ENCODE measurements at places on chromosomes 16 and 17.

DNA sequence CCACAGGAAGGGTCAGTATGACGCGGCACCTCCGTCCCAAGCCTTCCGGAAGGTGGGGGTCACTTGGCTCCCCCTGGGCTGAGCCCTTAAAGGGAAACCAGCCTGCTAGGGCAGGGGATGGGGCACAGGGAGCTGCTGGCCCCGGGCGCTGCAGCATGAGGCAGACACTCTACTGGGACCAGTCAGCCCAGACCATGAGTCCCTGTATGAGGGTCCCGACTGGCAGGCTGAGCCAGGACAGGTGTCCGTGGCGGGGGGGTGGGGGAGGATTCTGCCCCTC lies 43.4 kb upstream of the ZC3H18 start:
- no peak for DNase-seq

DNA sequence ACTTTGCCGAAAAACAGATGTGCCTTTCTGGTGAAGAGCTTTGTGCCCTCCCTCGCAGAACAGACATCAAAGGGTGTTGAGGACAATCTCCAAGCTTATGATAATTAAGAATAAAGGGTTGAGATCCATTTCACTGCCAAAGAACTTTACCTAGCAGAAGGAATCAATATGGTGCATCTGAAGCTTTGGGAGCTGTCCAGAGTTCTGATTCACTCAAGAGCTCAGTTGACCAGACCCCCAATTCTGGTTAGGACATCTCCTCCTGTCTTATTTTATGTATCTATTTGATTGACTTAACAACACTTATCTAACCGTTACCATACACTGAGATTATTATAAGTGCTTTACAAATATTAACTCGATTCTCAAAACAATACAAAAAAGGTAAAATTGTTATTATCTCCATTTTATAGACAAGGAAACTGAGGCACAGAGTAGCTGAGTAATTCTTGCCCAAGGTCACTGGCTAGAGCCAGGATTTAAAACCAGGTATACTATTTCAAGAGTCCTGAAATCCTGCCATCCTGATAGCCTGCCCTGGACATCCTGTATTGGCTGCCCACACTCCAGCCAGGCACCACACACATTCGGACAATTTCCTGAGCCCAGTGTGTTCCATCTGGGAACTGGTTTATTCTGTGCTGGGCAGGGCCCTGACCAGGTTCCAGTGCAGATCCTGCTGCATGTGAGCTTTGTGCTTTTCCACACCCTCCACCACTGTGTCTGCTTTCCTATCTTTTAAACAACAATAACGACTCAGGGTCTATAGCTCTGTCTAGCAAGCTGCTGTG lies 29.8 kb downstream of the PITPNM3 start:
- no peak for DNase-seq

- no peak for DNase-seq
Observed at GRCh38 chr16:52546291-52547003, 496 bp downstream of the TOX3 start.

GRCh38 chr17:72622661-72623433 lies 469.6 kb downstream of the SLC39A11 start:
- DNase-seq = no peak

GRCh38 chr17:75752802-75753513 lies 12.0 kb downstream of the GALK1 start:
- DNase-seq = no peak

DNA sequence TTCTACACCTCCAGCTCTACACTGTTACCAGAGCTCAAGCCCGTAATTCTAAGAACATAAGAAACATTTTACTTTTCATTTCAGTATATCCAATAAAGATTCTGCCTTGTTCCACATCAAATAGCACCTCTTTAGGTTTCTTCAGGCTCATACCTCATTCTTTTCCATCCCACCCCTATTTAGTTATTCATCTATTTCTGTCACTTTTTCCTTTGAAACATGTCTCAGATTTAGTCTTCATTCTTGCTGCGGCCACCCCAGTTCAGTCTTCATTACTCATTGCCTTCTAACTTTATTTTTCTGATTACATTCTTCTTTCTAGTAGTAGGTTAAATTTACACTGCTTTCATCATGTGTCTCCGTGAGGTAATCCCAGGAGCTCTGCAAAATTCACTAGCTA lies 33.5 kb downstream of the PPM1E start:
- DNase-seq = no peak

DNA sequence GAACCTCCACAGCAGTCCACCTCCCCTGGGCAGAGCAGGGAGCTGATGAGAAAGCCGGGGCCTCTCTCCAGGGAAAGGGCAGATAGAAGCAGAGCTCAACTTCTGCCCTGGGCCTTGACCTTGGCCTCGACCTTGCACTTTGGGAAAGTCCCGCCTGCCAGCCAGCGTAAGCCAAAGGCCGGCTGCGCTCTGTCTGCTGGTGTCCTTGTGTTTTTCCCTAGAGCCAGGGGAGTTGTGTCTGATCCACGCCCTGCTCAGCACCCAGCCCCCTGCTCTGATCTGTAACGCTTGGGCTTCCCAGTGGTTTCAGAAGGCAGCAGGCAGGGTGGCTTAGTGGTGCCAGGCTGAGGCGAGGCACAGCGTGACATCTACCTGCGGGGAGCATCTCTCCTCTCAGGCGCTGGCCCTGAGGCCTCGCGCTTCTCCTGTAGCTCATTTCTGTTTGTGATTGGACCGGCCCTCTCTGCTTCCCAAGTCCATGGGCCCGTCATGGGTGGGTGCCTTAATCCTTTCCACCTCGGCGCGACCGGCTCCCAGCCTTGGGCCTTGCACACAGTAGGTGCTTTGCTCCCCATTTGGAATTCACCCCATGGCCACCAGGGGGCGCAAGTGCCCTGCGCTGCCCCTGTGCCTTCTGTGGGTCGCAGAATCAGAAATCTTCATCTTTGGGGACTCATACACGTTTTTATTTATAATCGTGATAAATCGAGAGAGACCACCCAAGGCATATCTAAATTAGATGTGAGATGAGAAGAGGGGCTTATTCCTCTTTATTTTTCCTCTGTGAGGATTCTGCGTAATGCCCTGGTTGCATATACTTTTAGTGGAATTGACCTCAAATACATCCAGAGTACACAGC lies 24.2 kb downstream of the SGSH start:
- DNase-seq = no peak

DNA sequence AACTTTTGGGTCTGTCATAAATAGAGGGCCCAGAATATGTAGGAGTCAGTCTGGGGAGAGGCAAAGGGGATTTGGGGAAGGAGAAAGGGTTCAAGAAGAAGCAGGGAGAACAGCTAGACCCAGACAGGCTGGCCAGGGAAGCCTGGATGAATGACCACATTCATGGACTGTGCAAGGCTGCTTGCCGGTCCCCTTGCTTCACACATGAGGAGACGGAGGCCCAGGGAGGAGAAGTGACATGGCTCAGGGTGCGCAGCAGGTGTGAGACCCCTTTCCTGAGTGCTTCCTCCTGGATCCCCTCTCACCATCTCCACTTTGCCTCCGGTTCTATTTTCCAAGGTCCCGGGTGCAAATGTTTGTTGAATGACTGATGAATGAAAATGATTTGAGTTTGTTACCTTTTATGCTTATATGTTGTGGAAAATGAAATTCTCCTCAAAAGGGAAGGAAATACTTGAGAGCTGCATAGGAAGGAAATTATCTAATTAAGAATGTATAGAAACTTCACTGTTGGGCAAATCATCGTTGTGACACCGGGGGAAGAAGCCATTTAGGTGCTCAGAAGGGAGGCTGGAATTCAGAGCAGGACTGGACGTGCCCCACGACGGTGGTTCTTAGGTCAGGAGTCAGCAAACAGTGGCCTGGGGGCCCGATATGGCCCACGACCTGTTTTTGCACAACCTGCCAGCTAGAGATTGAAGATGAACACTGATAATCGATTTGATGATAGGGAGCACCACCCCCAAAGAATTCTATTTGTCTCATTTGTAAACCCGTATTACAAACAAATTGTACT lies 559 bp downstream of the ITGAM start:
- no peak for DNase-seq

DNA sequence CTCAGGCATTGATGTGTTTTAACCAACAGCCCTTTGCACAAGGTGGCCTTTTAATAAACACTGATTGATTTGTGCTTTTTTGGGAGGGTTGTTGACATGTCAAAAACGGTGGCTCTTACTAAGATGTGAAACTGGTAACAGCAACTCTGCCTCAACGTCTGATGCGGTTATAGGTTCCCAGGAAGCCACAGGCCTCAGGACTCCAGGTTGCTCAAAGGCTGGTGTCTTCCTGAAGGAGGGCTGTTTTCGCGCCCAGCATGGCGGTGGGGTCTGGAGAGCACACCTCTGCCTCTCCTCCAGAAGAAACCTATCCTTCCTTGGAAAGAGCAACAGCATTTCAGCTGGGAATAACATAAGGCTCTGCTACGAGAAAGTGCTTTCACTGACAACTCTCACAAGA lies 187.5 kb downstream of the IRF8 start:
- no peak for DNase-seq

- DNase-seq = no peak
Observed at GRCh38 chr16:4200781-4201137, 41.1 kb downstream of the SRL start.

- no peak for DNase-seq
Observed at GRCh38 chr17:73947281-73947965, 256.1 kb upstream of the RPL38 start.

- DNase-seq = no peak
Observed at GRCh38 chr17:6870841-6871240, 39.3 kb upstream of the TEKT1 start.

DNA sequence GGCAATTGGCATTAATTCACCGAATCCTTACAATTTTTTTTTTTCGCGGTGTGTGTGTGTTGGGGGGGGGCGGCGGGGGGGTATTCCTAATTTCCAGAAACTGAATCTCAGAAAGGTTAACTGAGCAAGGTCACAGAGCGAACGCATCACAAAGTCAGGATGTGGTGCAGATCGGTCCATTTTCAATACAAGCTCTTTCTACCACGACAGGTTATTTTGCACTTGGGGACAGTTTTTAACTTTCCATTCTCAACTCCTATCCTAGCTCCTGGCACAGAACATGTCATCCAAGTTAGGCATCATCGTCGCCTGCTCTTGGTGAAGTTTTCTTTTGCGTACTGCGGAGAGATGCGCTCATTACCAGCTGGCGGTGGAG lies 15.4 kb upstream of the ERN1 start:
- DNase-seq = no peak

DNA sequence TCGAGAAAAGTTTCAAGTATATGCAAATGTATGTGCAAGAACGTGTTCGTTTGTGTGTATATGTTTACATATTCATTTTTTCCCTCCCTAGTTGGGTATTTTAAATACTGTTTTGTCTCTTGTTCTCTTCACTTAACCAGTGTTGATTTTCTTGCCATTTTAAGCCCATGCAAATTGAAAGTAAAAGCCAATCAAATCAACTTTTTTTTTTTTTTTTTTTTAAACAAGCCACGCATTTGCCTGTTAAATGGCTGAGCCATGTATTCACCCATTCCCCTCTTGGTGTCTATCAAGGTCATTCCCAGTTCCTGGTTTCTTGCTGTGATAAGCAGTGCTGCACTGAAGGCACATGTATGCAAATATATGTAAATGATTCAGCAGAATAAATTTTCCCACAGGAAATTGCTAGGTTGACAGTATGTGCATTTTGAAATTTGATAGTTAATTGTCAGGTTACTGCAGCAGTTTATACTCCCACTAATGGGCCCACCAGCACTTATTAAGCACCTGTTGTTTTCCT lies 12.2 kb downstream of the ABCC1 start:
- DNase-seq = no peak

GRCh38 chr16:83847371-83848225 lies 39.8 kb downstream of the HSBP1 start:
- DNase-seq = no peak

- DNase-seq = no peak
Observed at GRCh38 chr17:17675925-17676534, 5.2 kb upstream of the RAI1 start.

GRCh38 chr16:87966685-87967185 lies 15.5 kb downstream of the BANP start:
- DNase-seq = no peak

DNA sequence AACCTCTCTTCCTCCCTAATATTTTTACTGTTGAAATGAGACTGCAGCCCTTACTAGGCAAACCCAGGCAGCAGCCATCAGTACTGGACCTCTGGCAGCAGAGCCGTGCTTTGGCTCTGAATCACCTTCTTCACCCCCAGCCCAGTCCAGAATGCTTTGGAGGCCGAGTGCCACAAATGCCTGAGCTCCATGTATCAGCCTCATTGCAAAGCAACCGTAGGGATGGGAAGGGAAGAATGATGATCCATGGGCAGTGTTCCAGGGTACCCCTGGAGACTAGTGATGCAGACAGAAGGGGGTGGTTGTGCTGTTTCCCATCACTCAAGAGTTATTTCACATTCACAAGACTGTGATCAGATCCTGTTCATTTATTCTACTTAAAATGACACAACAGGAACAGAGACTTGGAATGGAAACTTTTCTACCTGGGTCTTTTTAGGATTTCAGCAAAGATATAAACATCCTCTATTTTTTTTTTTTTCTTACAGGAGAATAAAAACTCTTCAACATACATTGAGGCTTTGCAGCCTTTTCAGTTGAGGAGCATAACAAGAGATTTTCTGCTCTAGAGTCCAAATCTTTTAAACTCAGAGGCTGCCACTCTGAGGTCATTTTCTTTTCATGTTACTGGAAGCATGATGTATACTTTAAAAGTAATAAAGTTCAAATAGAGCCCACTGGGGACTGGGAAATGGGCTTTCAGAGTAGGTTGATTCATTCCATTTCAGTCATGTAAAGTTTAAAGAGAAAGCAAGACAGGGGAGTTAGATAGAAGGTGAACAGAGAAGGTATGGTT lies 138.3 kb downstream of the KCNJ2 start:
- DNase-seq = no peak

- DNase-seq = no peak
Observed at GRCh38 chr17:16945136-16945482, 26.8 kb downstream of the TNFRSF13B start.

DNA sequence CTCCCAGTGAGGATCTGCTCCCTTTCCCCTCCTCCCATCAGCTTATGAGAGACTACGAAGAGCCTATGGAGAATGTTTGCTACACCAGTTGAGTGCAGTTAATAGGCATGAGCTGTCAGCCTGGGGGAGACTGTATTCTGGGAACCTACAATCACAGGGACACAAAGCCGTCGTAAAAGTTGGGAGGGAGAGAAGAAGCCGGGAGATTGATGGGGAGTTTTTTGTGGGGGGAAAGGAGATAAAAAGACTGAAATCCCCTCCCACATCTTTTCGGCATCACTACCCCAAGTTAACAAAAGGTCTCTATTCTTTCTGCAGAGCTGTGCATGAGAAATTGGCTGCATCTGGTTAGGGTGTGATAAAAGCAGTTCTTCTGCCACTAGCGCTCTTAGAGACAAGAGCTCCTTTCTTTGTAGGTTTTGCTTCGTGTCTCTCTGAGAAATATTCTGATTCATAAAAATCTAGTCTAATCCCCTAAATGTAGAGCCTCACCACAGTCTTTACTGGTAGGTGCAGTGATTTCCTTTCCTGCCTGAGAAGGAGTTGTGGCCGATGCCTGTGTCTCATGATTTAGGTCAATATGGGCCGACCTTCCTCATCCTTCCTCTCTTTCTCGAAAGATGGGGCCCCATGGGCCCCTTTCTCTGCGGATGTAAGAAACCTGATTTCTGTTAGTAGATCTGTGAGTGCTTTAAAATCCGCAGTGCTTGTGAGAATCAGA lies 77.4 kb downstream of the BPTF start:
- DNase-seq = no peak

- no peak for DNase-seq
Observed at GRCh38 chr16:81855552-81856153, 76.6 kb downstream of the PLCG2 start.
